Pancreas (tissue), 10 donors: ENCODE measurements at places on chromosomes 1 and 21.

DNA sequence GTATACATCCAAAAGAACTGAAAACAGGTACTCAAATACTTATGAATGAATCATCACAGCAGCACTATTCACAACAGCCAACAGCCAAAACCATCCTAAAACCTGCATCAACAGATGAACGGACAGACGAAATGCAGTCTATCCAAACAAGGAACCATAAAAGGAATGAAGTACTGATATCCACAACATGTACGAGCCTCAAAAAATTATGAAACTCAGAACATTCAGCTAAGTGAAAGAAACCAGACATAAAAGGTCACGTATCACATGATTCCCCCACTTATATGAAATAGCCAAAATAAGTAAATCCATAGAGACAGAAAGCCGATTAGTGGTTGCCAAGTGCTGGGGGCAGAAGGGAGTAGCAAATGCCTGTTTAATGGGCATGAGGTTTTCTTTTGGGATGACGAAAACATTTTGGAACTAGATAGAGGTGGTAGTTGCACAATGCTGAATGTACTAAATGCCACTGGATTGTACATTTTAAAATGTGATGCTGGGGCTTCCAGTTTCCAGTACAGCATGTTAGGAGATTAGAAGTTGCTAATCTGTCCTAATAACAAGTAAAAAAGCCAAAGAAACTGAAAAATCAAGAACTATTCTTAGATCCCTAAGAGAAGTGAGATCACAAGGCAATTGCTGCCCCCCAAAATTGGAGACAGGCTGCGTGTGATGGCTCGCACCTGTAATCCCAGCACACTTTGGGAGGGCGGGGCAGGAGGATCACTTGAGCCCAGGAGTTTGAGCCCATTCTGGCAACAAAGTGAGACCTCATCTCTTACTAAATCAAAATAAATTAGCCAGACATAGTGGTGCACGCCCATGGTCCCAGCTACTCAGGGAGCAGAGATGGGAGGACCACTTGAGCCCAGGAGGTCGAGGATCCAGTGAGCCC, 25.3 kb downstream of the CLSTN1 start:
- DNase-seq: no peak

DNA sequence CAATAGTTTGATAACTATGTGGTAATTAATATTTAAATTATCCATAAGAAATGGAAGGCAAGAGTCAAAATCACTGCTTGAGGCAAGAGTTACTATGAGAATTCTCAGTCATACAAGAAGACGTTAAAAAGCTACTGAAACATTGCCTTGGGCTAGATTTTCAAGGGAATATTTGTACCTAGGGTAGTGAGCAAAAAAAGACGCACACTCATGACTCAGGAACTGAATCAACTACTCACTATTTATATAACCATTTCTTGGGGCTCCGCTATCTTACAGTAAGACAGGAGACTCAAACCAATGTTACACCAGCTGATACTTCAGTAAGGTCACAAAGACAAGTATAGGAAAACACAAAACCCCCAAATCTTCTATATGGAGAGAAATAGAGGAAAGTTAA, 151.5 kb upstream of the RNPC3 start:
- no peak for DNase-seq

DNA sequence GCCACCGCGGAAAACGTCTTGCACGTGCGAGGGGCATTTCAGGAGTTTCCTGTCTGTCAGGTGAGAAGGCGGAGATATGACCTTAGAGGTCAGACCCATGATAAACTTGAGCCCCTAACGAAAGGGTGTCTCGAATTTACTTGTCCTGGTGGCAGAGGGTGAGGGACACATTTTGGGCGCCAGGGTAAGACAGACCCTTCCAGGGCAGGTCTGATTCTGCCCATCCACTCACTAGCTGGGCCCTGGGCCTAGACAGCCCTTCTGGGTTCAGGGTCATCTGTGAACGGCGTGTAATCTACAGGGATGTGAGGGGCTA, 395 bp upstream of the CSRP1 start:
- no peak for DNase-seq

GRCh38 chr1:171384496-171384895, 70.5 kb downstream of the FMO4 start:
- no peak for DNase-seq

- DNase-seq: peak; percentile 80
Observed at GRCh38 chr1:44842862-44843655, at the start of gene PTCH2. Gene PTCH2, minus strand, starts transcription at chr1:44843253. Its CDS starts 321 bp downstream, at chr1:44842932.

- DNase-seq: no peak
Observed at GRCh38 chr1:67371681-67372080, 58.5 kb downstream of the SERBP1 start.

DNA sequence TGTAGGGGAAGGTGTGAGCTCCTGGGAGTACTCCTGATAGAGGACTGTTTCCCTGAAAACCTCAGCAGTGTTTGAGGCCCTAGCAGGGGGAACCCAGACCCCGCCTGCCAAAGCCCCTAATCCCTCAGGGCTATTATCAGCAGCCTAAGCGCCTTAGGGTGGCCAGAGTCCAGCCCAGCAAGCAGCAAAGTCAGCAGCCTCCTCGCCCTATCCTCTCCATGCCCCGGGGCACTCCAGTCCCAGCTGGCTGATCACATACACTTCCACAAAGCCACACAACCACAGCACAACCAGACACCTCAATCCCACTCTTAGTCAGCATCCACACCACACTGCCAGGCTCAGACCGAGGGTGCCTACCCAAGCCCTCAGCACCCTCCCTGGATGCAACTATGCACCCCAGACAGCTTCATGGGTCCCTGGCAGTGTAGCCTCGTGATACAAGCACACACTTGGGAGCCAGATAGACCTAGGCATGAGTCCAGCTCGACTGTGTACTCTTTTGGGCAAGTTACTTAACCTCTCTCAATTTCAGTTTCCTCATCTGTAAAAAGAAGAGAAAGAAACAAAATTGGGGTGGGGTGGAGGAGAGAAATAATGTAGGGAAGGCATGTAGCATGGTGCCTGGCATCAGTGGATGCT, 7.1 kb downstream of the IGSF9 start:
- DNase-seq: no peak

- DNase-seq: no peak
Observed at GRCh38 chr1:94031591-94031990, 89.4 kb downstream of the ABCA4 start.

GRCh38 chr1:154957091-154957657, 1.3 kb upstream of the PBXIP1 start:
- DNase-seq: no peak
